Occipital lobe (tissue), 3 donors: ENCODE measurements at places on chromosomes 12 and 14. TPM values are rescaled to one million over a fixed set of nuclear protein-coding genes. Genes with fewer than 3 reads are reported as not detected.

Gene PZP
- not detected for total RNA-seq

Gene DPY19L2
- 38.4 TPM for total RNA-seq

Gene RAD51AP1
- total RNA-seq = 5.5 TPM

Gene OR4E2
- not detected for total RNA-seq

Gene SMIM41
- total RNA-seq = not detected

Gene TBPL2
- total RNA-seq = not detected

Gene KRT75
- total RNA-seq = not detected

Gene ARHGAP9
- total RNA-seq = 0.94 TPM

GRCh38 chr14:65729566-65729965 lies 317.0 kb downstream of the FUT8 start:
- DNase-seq = no peak

DNA sequence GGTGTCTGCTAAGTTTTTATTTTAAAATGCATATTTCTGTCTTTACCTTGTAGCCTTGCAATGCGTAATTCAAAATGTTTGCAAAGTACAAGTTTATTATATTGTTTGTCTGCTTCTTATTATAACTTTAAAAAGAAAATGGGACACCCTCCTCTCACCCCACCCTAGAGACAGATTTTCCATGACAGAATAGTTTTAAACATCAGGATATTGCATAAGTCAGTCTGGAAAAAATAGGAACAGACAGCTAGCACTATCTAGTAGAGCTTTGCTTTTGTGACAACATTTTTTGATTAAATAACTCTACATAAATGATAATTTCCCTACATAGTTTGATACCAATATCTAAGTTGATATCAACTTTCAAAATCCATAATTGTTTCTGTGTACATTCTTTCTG lies 71.3 kb downstream of the PDE3A start:
- no peak for DNase-seq

DNA sequence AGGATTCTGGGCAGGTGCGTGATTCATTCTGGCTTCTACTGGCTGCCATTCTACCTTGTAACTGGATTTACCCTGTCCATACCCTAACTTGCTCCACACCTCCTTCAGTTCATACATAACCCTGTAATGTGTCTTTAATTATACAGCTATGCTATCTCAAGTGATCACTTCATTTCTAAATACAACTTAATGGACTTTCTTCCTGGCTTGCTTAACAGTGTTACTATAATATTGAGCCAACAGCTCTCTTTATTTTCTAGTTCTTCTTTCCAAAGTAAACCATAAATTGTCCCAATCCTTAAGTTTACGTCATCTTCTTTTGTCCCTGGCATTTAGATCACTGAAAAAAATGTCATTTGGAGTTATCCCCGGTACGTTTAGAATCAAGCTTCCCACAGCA lies 75.9 kb upstream of the KCNJ8 start:
- no peak for DNase-seq

- DNase-seq = no peak
Measured at GRCh38 chr12:117031843-117032592, 67.2 kb downstream of the TESC start.

DNA sequence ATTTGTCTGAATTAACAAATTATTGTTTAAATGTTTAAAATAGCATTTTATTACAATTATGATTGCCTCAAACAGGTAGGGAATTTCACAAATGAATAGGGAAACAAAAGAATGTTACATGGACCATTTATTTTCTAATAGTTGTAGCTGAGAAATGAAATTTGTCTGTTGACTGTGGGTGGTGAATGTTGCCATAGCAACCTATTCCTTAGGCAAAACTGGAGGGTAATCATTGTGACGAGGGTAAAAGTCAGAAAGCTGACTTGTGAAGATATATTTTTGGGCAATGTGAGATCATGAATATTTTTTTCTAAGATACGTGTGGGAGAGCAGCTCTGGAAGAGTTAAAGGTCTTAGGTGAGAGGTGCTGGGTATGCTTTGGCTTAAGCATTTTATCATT lies 24.2 kb upstream of the CLEC14A start:
- DNase-seq = no peak

GRCh38 chr12:87086118-87086891 lies 830.1 kb upstream of the MGAT4C start:
- DNase-seq = no peak

GRCh38 chr12:119819322-119819721 lies 57.8 kb downstream of the CIT start:
- DNase-seq = no peak

- no peak for DNase-seq
Measured at GRCh38 chr12:132825861-132826260, 2.8 kb downstream of the GOLGA3 start.

DNA sequence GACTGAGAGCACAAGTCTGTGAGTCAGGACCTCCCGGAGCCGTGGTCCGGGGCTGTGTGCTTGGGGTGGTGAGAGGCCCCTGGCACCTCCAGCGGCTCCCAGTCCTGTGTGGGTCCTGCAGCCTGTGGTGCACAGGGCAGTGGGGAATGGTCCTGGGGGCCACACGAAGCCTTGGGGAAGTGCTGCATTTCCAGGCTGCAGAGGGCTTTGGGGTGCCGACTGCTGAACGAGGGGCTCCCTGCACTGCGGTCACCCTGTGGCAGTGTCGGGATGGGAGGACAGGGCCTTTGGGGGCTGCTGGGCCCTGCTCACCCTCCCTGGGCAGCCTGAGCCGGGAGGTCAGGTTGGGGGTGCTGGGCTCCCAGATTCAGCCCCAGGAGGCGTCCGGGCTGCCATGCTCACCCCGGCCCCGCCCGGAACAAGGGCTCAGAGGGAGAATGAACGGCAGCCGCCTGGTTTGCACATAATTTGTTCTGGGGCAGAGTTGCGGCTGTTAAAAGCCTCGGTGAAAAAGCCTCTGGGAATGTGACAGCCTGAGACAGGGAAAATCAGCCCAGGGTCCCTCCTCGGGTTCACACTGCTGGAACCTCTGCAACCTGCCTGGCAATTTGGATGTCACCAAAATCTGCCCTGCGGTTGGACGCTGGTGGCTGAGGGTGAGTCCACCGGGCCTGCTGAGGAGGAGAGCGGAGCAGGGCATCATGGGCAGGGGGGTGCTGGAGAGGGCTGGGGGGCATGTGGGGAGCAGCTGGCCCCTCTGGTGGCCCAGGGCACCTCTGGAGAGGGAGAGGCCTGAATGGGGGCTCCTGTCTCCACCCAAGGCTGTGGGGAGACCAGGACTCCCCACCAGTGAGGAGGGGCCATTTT lies 109.2 kb downstream of the KIF26A start:
- DNase-seq = no peak

GRCh38 chr14:88929656-88930436 lies 105.4 kb downstream of the TTC8 start:
- no peak for DNase-seq

GRCh38 chr14:34722723-34723545 lies 8.5 kb upstream of the CFL2 start:
- DNase-seq = peak; percentile 13

- DNase-seq = no peak
Measured at GRCh38 chr12:64714551-64714968, 44.6 kb downstream of the GNS start.

- no peak for DNase-seq
Measured at GRCh38 chr12:96371138-96371789, 29.0 kb downstream of the CDK17 start.

DNA sequence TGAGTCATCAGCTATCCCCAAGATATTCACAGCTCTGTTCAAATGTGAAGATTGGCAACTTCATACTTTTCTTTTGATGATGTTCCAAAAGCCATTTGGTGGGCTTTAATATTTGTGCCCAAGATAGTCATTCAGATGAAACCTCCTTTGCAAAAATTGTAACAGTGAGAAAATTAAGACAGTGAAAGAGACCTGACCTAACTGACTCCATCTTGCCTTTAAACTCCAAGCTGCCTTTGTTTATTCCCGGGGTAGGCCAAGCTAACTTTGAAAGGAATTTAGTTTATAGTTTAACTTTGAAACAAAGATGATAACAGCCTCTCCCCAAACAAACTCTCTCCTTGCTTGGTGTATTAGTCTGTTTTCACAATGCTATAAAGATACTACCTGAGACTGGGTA lies 221.1 kb downstream of the KTN1 start:
- no peak for DNase-seq

- no peak for DNase-seq
Measured at GRCh38 chr14:95564060-95564459, 29.2 kb downstream of the GLRX5 start.

DNA sequence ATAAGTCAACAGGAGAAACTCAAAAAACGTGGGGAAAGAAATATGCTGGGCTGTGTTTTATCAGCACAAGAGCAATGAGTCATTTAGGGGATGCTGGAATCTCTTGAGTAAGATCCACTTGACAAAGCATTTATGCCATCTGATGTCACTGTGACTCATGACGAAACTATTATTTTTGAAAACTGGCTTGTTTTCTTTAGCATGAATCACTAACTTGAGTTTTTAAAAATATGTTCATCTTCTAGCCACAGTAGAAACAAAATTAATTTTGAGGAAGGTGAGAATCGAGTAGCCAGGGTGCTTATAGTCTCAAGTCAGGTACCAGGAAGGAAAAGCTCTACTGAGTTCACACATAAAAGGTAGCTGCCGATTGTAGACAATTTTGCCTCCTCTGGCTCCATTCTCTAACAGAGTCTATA lies 456.2 kb upstream of the MGAT4C start:
- no peak for DNase-seq

DNA sequence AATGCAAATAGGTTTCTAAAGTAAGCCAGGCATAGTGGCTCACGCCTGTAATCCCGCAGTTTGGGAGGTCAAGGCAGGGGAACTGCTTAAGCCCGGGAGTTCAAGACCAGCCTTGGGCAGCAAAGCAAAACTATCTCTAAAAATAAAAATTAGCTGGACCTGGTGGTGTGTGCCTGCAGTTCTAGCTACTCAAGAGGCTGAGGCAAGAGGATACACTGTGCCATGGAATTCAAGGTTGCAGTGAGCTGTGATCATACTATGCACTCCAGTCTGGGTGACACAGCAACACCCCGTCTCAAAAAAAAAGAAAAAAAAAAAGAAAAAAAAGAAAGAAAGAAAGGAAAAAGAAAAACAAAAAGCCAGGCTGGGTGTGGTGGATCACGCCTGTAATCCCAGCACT lies 46.3 kb downstream of the HECTD1 start:
- DNase-seq = no peak

- DNase-seq = no peak
Measured at GRCh38 chr14:102421411-102422057, 58.8 kb downstream of the TECPR2 start.

DNA sequence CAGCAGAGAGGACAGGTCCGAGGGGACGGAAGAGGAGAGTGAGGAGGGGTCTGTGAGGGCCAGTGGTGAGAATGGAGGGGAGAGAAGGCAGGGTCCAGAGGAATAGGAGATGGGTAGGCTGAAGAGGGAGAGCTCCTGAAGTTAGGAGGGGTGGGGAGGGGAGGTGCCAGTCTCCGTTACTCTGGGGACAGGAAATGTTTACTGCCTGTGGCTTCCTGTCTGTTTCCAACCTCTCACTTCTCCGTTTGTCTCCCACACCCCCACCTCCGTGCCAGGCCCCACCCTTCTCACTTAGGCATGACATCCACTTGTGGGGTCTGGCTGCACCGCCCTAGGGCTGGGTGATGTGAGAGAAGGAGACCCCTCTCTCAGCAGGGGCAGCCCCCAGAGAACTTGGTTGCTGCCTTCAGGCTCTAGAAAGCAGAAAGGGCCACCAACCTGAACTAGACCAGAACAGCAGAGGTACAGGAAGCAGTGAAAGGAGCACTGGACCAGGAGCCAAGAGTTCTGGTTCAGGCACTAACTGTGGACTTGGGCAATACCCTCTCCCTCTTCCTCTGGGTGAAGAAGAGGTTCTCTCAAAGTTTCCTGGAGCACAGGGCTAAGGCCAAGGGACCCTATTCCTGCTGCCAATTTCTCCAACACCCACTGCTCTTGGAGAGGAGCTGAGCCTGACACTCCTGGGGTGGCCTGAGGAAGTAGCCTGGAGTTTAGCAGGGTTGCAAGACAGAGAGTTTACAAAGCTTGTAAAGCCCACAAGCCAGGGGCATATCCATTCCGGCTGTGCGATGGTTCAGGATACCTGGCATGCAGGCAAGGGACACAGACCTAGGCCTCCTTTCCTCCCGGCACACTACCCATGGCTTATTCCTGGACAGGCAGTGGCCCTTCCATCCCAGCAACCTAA lies 5.5 kb downstream of the ITGA5 start:
- no peak for DNase-seq
